ENCODE measurements at places on chromosomes 11 and 22.

DNA sequence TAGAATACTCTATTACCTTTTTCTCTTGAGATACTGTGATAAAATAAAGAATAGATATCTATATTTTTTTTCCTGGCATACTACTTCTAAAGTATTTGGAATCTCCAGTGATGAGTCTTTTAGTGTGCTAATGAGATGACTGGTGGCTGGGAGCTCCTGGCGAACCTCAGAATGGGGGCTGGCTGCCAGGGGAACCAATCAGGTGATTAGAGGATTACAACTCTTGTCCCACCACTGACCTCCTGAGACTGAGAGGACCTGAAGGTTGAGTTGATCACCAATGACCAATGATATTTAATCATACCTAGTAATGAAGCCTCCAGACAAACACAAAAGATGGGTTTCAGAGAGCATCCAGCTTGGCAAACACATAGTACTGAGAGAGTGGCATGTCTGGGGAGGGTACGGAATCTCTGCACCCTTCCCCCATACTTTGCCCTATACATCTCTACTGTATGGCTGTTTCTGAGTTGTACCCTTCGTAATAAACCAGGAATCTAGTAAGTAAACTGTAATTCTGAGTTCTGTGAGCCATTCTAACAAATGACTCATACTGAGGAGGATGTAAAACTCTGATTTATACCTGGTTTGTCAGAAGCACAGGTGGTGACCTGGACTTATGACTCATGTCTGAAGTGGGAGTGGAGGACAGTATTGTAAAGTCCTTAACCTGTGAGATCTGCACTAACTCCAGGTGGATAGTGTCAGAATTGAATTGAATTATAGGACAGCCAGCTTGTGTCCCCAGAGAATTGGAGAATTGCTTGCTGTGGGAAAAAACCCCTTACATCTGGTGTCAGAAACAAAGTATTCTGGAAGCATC, 325.3 kb upstream of the LRRC4C start:
- no peak for DNase-seq

DNA sequence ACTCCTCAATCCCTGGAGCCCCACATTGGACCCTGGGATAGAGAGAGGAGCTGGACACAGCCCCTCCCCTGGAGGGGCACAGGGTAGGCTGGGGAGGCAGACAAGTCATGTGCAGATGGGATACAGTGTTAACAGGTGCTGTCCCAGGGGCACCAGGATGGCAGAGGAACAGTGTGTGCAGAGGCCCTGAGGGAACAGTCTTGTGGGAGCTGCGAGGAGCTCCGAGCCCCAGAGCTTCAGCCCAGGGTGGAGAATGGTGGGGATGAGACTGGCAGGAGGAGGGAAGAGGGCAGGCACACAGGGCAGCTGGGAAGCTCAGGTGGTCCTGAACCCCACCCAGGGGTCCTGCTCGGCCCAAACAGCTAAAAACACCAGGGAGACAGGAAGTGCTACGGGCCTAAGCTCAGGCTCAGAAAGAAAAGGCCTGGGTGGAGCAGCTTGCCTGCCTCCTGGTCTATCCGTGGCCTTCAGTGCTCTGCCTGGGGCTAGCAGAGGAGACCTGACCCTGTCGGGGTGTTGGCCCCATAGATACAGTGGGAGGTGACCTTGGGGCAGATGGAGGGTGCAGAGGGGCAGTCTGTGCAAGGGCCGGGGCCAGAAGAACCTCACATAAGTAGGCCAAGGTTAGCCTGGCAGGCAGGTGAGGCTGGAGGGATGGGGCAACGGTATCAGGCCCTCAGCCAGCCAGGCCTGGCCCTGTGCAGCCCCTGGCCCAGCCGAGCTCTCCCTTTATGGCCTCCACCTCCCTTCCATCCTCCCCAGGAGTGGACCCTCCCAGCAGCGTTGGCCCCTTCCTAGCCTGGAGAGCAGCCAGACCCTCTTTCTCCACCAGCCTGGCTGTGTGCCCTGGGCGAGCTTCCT, 15.4 kb downstream of the CAPN5 start:
- no peak for DNase-seq

DNA sequence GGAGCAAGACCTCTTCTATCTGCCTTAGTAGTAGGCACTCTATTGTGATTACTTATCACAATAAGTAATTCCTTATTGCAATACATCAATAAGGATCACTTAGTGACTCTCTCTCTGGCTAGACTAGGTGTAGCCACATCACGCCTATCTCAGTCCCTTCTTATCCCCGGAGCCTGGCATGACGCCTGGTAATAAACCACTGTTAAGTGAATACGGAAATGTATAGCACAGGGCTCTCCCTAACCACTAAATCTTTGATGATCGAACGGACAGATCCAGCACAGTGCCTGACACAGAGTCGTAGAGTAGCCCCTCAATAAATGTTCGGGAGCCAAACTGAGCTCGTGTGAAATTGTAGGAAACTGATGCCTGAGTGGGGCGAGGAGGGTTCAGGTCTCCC, 143.3 kb downstream of the FBXO7 start:
- DNase-seq: no peak

- DNase-seq: no peak
Observed at GRCh38 chr22:18947905-18948304, 11.8 kb upstream of the PRODH start.

GRCh38 chr11:5597953-5598352, 1.5 kb downstream of the TRIM6 start:
- DNase-seq: no peak

Measured in fibroblast of skin of left quadriceps (primary cell).